ENCODE measurements at places on chromosomes 1 and 21.

GRCh38 chr1:232145768-232146167 is 484.2 kb downstream of the SIPA1L2 start:
- no peak for DNase-seq

GRCh38 chr1:77970192-77970591 is 8.7 kb downstream of the FUBP1 start:
- no peak for DNase-seq

GRCh38 chr1:193121616-193122593 is at the start of gene CDC73:
CDC73 (plus strand) TSS chr1:193122031; CDS start chr1:193122201, 170 bp downstream.
- peak; percentile 95 for DNase-seq

DNA sequence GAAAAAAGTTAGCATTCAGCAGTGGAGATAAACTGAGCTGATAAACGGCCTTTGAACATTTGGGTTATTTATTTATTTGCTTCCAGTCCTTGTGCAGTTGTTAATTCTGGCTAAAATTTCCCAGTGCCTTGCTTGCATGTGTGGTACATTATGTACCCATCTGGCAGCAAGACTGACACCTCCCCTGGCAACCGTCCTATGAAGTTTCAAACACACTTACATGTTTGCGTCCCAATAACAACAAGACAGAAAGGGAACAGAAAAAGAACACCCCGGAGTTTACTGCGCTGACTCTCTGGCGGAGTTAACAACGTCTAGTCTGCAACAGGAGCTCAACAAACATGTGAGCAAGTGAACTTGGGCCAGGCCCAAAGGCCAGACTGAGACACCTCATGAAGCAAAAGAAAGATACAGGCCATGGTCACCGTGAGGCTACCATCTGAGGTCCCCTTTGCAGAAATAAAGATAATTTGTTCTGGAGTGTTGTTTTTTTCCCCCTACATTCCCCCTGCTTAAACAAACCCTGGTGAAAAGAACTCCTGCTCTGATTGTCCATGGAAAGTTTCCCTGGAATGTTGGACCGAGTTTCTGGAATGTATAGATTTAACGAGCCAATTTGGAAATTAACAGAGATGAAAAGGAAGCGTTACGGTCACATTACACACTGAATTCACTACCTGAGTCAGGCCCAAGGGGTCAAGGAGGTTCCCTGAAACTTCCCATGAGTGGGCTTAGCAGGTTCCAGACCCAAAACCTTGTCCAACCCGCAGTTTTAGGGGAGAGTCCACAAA is 33.4 kb downstream of the TRABD2B start:
- no peak for DNase-seq

GRCh38 chr1:208787219-208787618 is 543.0 kb upstream of the PLXNA2 start:
- DNase-seq = no peak

GRCh38 chr1:233406339-233406960 is 78.9 kb downstream of the MAP3K21 start:
- DNase-seq = no peak

GRCh38 chr21:30102871-30103270 is 63.7 kb downstream of the CLDN17 start:
- DNase-seq = no peak

- DNase-seq = no peak
Observed at GRCh38 chr1:61156576-61157467, 74.5 kb downstream of the NFIA start.

DNA sequence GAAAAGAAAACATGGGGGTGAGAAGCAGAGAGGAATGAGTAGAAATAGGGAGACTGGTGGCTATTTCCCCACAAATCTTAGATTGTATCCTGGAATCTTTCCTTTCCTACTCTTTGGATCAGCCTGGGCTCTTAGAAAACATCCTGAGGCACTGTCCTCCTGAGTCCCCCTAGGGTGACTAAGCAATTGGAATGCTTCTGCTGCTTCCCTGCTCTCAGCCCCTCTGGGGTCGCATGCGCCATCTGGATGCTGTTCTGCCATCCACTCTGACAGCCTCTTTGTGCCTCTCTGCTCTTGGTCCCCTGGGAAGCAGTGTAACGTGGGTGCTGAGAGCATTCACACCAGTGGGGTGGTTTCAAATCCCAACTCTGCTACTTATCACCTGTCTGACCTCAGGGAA is 443.0 kb downstream of the SIPA1L2 start:
- no peak for DNase-seq

- DNase-seq = peak; percentile 74
Observed at GRCh38 chr1:185439727-185440415, 122.8 kb upstream of the IVNS1ABP start.

DNA sequence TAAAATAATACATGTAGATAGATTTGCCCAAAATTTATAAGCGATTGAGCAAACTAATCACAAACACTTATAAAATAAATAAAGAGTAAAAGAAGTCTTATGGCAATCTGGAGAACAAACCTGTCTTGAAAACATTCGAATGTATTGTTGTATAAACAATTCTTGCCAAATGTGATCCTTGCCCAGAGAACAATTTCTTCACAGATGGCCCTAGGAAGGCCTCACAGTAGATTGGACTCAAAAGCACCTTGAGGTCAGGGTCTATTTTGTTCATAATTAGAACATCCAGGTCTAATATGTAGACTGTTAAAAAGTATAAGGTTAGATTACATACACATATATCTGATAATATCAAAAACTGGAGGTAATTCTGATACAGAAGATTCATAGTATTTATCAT is 202.4 kb downstream of the KCNT2 start:
- DNase-seq = no peak

DNA sequence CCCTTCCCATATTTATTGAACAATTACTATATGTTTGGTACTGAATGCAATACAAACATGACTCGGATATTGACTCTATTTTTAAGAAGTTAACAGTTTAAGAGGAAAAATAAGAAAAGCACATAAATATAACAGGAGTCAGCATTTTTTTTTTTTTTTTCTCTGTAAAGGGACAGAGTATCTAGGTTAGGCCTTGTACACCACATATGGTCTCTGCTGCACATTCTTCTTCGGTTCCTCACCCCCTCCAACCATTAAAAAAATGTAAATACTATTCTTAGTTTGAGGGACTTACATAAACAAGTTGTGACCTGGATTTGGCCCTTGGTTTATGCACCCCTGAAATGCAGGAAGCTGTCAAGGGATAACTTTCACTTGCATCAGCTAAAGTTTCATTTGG is 40.4 kb downstream of the PHC2 start:
- DNase-seq = peak; percentile 97

DNA sequence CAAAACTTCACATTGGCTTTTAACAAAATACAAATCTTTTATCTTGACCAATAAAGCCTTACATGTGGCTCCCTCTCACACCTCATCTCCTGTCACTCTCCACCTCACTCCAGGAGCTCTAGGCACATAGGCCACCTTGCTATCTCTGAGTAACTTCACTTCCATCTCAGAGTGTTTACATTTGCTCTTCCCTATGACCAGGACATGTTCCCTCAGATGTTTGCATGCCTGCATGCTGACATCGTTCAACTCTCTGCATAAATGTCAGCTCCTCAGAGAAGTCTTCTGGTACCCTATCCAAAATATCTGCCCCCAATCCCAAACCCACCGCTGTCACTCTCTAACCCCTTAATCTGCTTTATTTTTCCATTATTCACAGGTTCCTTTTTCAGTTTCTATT is 110.9 kb downstream of the TOMM20 start:
- DNase-seq = peak; percentile 64

DNA sequence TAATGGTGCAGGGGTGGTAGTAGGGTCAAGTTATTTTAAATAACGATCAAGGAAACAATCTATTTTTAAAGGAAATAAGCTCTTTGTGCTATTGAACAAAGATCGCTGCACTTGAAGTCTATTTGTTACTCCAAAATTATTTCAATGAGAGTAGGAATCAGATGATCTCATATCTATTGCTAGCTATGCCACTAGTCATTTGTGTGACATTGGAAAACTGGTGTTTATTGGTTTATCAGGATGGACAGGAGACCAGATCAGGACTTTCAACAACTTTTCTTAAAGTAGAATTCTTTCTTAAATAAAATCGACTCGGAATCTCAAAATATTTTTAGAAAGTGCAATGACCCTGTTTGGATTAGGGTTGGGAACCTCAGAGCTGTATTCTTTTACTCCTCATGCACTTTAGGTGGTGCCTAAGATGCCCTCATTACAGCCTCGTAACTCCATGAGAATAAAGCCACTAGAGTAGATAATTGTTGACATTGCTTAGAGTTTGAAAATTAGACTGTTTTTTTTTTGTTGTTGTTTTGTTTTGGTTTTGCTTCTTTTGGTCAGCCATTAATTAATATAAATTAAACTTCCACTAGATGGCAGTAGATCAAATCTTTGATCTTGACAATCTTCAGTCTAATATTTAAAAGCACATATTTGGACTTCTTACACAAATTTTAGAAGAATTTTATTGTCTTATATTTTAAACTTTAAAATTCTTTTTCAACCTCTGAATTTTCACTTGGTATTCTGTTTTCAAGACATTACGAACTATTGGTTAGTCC is 352.4 kb downstream of the USP25 start:
- DNase-seq = peak; percentile 22

GRCh38 chr1:41889506-41890414 is 29.0 kb downstream of the HIVEP3 start:
- DNase-seq = no peak

- DNase-seq = no peak
Observed at GRCh38 chr1:221549815-221550214, 192.1 kb downstream of the DUSP10 start.

DNA sequence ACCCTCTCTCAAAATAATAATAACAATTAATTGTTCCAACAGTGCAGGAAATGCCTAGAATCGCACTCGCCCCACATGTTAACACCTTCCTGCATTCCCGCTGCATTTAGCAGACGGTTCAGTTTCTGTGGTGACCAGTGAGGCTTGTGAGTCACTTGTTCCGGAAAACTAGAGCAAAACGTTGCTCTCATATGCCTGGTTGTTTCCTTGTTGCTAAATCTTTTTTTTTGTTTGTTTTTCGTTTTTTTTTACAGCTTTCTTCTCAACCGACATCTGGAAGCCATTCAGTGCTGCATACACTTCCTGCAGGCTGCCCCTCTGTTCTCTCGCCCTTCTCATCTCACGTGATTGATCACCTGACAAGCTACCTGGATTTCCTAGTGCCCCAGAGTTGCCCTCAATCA is 56.9 kb upstream of the TMPRSS2 start:
- DNase-seq = no peak

GRCh38 chr1:11169202-11169601 is 20.0 kb upstream of the ANGPTL7 start:
- DNase-seq = no peak

DNA sequence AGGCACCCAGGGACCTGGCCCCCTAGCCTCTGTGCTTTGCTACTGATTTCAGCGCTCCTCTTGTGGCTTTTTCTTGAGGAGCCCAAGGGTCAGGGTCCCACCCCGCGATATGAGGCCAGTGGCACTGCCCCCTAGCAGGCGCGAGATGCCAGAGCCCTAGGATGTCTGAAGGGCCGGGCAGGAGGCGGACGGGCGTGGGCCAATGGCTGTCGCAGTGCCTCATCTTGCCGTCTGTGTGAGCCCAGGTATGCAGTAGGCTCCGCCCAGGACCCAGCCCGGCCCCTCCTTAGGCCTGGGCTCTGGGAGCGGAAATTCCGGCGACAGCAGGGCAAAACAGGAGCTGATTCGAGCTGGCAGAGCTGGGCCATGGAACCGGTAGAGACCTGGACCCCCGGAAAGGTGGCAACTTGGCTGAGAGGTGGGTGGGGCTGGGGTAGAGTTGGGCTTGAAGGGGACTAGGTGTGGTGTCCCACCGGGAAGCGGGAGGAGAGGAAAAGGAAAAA is at the start of gene CNKSR1:
CNKSR1 (plus strand) TSS at position 310 of the 503 bp plus-strand sequence; CDS start at position 367, 57 bp downstream.
- no peak for DNase-seq

DNA sequence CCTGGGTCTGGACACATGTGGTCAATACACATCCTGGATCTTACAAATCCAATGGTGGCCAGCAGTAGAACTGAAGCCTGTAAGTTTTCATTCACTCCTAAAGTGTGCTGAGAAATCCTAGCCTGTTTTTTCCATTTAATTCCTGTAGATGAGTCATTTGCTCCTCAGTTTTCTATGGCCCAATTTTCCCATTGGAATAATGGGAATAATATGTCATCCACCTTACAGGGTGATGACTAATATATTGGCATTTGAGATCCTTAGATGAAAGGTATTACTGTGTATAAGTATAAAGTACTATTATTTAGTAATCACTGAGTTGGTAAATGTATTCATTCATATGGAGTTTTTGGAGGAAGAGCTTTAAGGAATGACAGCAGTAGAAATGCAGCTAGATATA is 89.7 kb upstream of the ADAR start:
- DNase-seq = no peak

DNA sequence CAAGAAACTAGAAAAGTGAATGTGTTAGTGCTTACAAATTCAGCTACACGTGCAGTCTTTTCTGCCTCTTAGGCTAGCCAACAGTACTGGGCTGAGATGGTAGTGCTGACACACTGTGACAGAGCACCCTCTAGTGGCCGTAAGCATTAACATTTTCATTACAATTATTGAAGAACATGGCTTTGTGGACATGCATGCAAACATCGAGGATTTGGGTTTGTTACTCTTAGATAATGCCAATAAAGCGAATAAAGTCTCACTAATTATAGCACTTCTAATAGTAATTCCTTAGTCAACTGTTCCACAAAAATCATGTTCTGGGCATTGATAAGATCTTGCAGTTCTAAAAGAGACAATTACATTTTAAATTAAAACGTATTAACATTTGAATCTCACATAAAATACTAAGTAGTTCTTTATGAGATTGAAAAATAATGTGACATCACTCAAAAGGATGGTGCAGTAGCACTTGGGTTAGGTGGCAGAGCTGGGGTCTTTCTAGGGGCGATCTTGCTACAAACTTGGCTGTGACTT is 47.1 kb downstream of the MYSM1 start:
- DNase-seq = peak; percentile 84

DNA sequence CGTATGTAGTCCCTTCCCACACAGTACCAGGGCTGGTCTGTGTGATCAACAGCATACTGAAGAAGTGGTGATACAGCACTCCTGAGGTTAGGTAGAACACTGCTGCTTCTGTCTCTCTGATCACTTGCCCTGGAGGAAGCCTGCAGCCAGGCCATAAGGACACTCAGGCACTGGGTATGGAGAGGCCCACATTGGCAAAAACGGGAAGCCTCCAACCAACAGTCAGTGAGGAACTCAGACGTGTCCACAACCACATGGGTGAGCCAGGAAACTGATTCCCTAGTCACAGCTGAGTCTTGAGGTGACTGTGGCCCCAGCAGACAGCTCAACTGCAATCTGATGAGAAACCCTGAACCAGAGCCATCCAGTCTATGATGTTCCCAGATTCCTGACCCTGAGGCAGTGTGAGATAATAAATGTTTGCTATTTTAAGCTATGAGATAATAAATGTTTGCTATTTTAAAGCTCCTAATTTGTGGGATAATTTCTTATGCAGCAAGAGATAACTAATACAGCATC is 62.5 kb downstream of the COQ8A start:
- no peak for DNase-seq

DNA sequence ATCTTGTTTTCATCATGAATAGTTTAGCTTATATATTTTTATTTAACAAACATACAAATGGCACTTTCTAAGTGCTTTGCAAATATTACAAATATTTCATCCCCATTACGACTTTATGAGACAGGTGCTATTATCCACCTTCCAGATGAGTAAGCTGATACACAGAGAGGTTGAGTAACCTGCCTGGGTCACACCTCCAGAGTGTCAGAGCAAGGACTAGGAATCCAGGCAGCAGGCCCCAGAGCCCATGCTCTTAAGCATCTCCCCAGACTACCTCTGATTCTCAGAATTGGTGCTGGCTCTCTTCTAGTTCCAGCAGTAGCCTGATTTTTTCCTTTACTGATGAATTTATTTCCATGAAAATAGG is 40.0 kb downstream of the EPHB2 start:
- no peak for DNase-seq

All from IMR-90 (cell line).